NCI-H1694 (cell line): ENCODE measurements at places on chromosomes 13 and 19.

DNA sequence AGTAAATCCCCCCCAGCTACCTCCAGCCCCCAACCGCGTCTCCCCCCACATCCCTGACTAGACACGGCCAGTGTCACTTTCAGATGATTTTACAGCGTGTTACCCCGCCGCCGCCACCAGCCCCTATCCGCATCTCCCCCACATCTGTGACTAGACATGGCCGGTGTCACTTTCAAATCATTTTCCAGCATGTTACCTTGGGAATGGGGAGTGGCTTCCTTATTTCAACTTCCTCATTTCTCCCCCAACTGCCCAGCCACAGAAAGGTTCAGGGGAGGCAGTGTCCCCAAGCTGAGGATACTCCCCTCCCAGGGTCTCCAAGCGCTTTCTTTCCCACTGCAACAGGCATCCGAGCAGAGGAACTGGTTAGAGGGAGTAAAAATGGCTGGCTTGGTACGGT, 18.4 kb downstream of the ADGRL1 start:
- DNase-seq: no peak

GRCh38 chr13:74975111-74975510, 506.9 kb downstream of the TBC1D4 start:
- no peak for DNase-seq

DNA sequence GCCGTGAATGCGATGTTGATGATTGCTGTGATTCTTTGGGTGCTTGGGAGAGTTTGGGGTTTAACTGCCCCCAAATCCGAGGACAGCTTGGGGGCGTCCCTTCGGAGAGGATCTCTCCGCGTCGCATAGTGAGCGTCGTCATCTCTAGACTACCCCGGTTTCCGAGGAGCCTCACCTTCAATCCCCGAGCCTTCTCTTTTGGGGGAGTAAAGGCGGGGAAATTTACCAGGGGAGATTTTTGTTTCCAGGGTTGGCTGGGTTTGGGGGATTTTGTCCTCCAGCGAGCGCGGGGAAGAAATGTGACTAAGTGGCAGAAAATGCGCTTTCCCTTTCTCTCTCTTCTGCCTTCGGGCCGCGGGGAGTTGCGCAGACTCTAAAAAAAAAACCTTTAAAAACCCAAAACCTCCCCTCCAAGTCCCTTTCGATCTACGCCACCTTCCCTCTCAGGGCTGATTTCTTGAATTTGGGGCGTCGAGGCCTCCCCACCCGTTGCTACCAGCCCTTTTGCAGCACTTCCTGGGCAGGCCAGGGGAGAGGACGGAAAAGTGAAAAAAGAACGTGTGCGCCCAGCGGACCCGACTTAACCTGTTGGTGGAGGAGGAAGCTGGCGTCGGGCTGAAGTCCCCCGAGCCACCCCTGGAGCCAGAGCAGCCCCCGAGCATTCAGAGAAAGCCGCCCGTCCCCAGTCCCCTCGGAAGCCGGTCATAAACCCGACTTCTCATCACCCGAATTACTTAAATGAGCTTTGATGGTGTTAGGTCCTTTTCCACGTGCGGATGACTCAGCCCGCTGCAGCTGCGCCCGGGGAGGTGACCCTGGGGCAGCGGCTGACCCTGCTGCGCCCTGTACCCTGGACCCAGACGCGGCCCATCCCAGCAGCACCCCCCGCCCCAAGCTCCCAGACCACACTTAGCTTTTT, 17.7 kb downstream of the NFIX start:
- no peak for DNase-seq

DNA sequence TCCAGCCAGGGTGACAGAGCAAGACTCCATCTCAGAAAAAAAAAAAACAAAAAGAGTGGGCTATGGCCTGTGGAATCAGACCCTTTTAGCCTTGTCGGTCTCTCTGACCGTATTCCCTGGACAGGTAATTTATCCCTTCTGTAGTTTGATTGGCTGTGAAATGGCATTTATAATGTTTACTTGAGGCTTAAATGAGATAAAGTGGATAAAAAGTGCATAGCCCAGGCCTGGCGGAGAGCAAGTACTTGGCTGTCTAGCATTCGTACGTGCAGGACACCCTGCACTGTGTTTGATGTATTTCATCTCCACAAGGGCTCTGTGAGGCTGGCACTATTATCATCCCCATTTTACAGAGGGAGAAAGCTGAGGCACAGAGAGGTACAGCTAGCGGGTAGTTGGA, 7.0 kb downstream of the NTN5 start:
- no peak for DNase-seq

GRCh38 chr19:5718579-5719273, 1.2 kb downstream of the LONP1 start:
- DNase-seq: no peak
